ENCODE measurements at places on chromosomes 4 and X. TPM values are rescaled to one million over a fixed set of nuclear protein-coding genes. Genes with fewer than 3 reads are reported as not detected.

DNA sequence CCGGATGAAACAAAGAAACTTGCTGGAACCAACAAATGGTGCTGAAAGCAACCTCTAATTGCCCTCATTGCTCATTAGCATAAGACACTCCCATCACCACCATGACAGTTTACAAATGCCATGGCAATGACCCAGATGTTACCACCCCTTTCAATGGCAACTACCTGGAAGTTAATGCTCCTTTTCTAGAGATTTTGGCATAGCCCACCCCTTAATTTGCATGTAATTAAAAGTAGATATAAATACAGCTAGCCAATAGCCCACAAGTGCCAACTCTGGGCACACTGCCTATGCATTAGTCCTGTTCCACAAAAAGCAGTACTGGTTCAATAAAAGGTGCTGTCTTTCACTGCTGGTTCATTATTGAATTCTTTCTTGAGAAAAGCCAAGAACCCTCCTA lies 410.3 kb upstream of the PPP1R2C start:
- DNase-seq = no peak

Gene FAM133A
- polyA plus RNA-seq = 0.17 TPM

Gene OCIAD2
- polyA plus RNA-seq = 108 TPM

Gene TMEM33
- polyA plus RNA-seq = 29.8 TPM

DNA sequence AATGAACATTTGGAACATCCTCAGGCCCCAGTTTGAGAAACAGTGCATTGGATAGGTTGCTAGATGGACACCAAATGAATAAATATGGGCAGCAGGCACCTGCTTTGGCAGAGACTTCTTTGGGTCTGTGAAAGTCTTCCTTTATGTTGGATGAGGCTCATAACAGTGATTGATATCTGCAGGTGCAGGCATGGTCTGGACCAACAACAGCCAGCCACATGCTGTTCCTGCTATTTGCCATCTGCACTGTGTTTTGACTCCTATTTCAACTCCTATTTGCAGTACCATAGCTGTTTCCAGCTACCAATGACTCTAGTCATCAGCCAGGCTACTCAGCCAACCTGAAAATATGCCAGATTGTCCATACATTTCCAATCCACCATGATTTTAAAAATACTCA lies 60.9 kb downstream of the ANAPC4 start:
- DNase-seq = no peak

Gene FANCB
- 4.3 TPM for polyA plus RNA-seq

DNA sequence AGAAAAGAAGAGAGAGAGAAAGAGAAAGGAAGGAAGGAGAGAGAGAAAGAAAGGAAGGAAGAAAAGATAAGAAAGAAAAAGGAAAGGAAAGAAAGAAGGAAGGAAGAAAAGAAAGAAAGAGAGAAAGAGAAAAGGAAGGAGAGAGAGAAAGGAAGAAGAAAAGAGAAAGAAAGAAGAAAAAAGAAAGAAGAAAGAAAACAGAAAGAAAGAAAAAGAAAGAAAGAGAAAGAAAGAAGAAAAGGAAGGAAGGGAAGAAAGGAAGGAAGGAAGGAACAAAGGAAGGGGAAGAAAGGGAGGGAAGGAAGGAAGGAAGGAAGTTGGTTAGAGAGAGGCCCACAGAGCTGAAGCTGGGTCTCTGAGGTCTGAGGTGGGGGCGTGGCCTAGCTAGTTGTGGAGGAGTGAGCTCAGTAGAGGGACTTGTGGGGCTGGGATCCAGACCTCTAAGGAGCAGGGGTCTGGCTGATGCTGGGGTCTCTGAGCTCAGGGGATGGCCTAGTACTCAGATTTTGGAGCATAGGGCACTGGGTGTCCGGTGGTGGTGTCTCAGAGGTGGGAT lies 27.1 kb upstream of the PDZD4 start:
- no peak for DNase-seq

DNA sequence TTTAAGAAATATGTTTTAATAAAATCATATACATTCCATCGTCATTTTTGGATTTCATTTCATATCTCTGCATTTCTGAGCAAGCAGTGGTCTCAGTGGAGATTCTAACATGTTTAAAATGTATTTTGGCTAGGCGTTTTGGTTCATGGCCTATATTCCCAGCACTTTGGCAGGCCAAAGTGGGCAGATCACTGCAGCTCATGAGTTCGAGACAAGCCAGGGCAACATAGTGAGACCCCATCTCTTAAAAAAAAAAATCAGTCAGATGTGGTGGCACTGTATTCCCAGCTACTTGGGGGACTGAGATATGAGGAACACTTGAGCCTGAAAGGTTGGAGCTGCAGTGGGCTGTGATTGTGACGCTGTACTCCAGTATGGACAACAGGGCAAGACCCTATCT lies 67.5 kb upstream of the RAB33B start:
- DNase-seq = no peak

GRCh38 chrX:47958761-47959342 lies 44.9 kb downstream of the ZNF182 start:
- peak; percentile 2 for DNase-seq

DNA sequence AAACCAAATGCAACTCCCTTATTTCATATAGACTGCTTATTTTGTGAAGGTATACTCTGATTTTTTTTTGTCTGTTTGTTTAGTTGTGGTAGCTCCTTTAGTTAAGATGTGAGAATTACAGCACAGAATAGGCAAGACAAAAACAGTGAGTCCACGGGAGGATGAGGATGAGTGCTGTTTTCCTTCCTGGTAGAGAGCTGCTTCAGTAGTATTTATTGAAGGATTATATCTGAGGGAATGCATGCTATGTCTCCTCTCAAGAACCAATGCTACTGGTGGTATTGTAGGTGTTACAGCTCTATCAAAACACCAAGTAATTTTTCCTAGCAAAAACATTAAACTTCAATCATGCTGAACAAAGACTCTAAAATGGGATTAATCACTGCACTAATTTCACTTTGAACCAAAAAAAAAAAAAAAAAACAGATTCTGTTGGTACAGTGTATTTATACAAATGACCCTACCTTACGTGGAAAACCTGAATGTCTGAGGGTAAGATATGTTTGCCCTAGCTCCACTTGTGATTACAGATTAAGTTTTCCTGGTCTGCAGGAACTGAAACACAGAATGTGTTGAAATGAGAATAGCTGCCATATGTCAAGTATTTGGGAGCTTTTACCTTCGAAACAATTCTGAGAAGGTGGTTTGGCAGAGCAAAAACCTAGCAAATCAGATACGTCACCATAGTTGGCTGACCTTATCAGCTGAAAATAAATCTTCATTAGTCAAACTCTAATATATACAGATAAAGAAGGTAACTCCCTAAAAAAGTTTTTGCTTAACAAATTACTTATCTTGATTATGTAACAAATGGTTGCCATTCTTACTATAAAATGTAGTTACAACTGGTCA lies 40.3 kb downstream of the PPP3CA start:
- DNase-seq = peak; percentile 35

GRCh38 chr4:121554382-121554781 lies 142.4 kb downstream of the ANXA5 start:
- DNase-seq = peak; percentile 39

Gene PLK4
- polyA plus RNA-seq = 23.4 TPM
